ENCODE measurements at places on chromosomes 13 and 19.

GRCh38 chr13:36131931-36132297 is 732 bp upstream of the DCLK1 start:
- DNase-seq, result no peak

DNA sequence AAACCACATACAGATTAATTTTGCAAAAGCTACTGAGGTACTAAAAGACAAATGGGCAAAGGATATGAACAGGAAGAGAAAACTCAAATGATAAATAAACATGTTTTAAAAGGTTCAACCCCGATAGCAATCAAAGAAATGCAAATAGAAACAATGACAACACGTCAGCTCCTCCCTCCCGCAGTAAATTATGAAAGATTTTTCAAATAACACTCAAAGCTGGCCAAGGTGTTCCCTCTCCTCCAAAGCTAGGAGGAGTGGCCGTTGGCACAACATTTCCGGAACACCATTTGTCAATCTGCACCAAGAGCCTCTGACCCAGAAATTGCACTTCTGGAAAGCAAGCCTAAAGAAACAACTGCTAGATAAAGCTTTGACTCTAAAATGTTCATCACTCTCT is 28.3 kb downstream of the INSR start:
- DNase-seq, result no peak

- DNase-seq, result no peak
Measured at GRCh38 chr13:26340807-26341206, 86.9 kb downstream of the CDK8 start.

GRCh38 chr13:81563091-81563490 is 1222.2 kb upstream of the SPRY2 start:
- no peak for DNase-seq

GRCh38 chr13:72599178-72599743 is 128.2 kb downstream of the MZT1 start:
- DNase-seq, result no peak

GRCh38 chr13:44259045-44260027 is 114.3 kb upstream of the SERP2 start:
- DNase-seq, result peak; percentile 85

DNA sequence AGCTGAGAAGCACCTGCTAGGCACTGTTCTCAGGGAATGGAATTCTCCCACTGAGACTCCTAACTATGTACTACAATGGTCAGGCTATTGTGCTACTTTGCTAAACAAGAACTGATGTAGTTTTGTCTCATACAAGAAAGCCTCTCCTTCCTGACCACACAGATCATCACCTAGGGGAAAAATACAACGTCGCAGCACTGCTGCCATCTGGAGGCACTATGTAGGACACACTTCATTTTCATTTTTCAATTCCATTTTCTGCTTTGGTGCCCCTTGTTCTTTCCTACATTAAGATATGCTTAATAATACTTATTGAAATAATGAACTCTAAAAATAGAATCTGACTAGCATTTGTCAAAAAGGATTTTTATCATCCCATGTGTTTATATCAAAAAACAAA is 21.1 kb downstream of the PROSER1 start:
- no peak for DNase-seq

DNA sequence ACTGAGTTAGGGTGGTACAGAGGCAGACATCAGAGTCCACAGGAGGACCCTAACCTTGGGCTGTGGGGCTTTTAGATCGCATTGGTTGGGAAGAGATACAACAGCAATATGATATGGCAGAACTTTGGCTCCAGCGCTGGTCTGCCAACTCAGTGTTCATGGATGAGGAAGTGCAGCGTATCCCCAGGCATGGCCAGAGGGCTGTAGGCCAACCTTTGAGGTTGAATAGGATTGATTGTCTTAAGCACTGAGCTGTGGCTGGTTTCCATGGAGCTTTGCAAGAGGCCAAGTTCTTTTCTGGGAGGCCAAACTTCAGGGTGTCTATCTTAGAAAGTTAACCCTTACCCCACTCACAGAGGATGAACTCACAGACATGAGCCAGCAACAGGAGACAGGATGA is 144.1 kb upstream of the TMTC4 start:
- no peak for DNase-seq

- no peak for DNase-seq
Measured at GRCh38 chr13:92574499-92574898, 652.1 kb upstream of the GPC6 start.

Data from stimulated activated CD4-positive, alpha-beta T cell treated with anti-CD3 and anti-CD28 coated beads, Interleukin-4, amount 100 ng/mL, for 24 hours (primary cell).